ENCODE measurements at places on chromosomes 1 and 21. TPM values are rescaled to one million over a fixed set of nuclear protein-coding genes. Genes with fewer than 3 reads are reported as not detected.

The SPRR4 gene
- total RNA-seq, result not detected

The GPR52 gene
- total RNA-seq, result 1.0 TPM

The BEND5 gene
- total RNA-seq, result not detected

The TNFSF4 gene
- total RNA-seq, result 3.1 TPM

DNA sequence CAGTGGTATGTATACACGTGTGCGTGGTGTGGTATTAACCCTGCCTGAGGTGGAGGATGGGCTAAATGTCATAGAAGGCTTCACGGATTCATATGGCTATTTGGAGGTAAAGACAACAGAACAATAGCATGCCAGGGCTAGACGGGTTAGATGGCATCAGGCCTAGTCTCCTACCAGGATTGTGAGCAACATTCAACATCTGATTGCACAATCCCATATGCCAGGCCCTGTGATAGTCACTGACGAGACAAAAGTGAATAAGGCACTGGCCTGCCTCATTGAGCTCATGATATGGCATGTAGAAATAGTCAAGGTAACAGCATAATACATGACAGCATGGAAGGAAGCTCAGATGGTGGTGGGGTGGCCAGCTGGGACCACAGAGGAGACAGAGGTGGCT lies 167.1 kb upstream of the BEND5 start:
- DNase-seq, result no peak

DNA sequence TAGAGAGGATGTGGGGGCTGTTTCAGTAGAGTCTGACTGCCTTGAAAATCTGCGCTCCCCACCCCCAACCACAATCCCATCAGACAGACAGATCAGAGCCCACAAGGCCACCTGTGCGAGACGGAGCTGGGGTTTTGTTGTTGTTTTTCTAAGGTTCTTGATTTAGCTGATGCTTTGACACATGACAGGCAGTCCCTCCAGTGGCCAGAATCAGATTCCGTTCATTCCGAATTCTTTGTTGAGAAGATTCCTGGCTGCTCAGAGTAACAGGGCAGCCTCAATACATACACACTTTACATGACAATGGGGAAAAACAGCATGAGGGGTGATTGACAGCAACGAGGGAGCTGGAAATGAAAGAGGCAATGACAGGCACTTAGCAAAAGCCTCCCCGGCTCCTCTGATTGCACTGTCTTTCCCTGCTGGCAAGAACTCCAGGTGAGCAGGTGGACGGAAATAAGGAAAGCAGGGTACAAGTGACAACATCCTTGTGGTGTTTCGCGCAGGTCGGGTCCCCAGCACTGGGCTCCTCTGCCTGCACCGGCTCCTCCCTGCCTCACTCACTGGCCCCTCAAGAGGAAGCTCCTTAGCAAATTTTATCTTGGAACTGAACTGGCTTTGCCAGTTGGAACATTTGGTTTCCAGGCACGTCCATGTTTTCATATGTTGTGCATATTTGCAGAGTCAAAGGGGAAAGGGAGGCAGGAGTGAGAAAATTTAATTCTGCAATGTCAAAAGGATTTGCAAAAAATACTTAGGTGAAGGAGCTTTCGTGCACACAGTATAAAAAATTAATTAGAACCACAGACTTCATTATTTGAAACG lies 148.7 kb downstream of the PGBD5 start:
- no peak for DNase-seq

DNA sequence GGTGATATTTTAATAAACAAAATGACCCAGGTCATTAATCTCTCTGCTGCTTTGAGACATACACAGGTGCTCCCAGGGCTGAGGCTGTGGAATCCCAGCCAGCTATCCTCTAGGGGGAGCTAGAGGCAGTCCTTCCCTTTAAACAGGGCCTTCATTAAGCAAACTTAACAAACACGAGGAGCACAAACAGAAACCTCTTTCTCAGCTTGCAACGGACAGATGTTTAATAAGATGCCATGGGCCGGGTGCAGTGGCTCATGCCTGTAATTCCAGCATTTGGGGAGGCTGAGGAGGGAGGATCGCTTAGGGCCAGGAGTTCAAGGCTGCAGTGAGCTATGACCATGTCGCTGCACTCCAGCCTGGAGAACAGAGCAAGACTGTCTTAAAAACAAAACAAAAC lies 106.7 kb downstream of the HIVEP3 start:
- peak; percentile 46 for DNase-seq

GRCh38 chr1:234239515-234239914 lies 133.7 kb upstream of the COA6 start:
- DNase-seq, result no peak

DNA sequence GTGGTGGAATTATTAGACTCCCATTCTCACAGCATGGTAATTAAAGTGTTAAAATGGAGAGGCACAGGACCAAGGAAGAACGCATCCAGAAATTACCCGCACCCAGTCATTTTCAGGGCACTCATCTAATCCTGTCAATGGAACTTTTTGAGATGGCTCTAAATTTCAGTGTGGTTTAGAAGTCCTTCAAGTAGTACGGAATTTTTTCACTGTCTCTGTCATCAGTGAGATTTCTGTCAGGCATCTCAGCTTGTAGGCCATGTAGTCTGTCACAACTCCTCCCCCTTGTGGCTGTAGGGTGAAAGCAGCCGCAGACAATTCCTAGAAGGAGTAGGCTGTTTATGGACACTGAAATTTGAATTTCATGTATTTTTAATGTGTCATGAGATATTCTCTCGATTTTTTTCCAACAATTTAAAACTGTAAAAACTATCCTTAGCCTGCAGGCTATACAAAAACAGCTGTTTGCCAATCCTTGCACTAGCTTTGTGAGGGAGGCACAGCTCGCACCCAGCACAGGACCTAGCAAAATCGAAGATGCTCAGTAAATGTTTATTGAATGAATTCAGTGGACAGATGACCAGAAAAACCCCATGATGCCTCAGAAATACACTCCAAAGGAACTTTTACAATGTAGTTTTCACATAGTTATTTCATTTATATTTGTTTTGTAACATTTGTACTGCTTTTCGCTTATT lies 6.6 kb upstream of the NUP133 start:
- peak; percentile 80 for DNase-seq

GRCh38 chr21:40227096-40227495 lies 359.9 kb downstream of the PCP4 start:
- DNase-seq, result no peak

DNA sequence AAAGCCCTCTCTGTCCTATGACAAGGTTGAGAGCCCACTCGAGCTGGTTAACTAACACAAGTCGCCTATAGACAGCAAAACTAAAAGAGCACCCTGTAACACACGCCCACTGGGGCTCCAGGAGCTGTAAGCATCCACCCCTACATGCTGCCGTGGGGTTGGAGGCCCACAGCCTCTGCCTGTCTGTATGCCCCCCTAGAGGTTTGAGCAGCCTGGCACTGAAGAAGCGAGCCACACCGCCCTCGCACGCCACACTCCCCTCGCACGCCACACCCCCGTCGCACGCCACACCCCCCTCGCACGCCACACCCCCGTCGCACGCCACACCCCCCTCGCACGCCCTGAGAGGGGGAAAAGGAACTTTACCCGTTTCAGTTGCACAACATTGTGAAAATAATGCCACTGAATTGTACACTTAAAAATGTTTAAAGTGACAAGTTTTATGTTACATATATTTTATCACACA lies 13.2 kb upstream of the HMGCL start:
- DNase-seq, result peak; percentile 24

DNA sequence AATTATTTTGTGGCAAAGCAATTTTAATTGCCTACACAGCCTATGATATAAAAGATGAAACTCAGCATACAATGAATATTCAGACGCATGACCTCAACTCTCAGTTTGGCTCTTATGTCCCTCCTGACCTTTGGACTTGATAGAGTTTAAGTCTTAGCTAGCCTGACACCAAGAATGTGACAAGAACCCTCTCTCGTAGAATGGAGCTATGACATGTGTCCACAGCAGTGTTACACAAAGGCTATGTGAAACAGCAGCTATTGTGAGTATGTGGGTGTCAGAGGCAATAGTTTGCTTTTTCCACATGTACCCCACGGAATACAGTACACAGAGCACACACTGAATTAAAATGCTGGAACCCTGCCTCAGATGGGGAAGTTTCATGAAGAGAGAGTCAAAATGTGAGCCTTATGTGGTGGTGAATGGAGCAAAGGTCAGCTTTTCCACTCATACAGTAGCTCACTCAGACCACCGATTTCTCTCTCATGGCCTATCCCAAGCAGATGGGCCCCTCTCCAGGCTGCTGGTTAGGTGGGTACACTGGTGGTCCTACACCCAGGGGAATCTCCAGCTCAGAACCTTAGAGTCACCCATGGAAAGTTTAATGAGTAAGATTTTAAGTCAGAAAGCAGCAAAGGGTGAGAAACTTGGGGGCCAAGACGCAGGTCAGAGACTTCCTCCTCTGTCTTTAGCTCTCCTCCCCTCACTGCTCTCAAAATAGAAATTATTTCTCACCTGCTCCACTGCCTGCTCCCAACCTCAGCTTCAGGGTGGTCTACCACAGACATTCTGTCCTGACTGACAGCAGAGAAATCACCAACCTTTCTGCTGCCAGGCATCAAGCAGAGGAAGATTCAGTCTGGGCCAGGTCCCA lies 10.1 kb upstream of the XCL2 start:
- DNase-seq, result no peak

DNA sequence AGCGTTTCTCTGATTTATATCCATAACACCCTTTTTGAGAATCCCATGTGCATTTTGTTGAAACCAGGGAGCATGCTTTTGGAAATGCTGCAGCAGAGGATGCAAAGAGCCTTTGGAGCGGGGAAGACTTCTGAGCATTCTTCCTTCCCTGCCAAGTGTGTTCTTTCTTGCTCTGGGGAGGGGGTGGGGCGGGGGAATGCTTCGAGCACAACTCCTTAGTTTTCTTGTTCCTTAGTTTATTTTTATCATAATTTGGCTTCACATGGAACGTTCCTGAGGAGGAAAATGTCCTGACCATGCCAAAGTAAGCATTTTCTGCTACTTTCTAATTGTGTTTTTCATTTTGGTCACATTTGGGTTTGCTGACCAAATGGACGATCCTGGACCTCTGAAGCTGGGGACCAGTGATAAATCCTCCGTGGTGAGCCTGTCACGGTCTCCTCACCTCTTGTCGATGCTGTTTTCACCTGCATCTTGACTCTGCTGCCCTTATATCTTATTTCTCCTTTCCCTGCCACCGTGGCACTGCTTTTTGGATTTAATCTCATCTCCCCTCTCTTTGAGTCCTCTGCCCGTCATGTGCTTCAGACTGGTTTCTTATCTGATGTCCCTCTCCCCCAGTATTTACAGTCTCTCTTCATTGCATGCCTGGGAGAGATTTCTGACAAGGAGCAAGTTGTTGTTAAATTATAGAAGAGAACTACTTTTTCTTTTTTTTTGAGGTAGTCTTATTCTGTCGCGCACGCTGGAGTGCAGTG lies 2.4 kb downstream of the CTPS1 start:
- no peak for DNase-seq

The PLEKHN1 gene
- total RNA-seq, result 0.43 TPM

DNA sequence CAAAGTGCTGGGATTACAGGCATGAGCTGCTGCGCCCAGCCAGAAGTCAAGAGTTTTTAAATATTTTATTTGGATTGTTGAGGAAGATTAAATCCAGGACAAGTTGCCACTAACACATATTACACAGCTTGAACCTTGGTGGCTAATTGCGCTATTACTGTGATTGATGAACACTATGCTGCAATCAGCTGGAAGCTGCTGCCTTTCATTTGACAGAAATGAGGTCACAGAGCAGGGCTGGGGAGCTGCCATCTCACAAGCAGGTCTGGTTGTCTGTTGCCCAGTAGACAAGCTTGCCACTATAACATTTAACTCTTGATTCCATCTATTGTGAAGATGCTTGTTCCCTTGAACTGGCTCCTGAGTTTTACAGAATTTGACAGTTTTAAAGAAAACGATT lies 37.4 kb upstream of the NRDC start:
- no peak for DNase-seq

The THEM5 gene
- total RNA-seq, result not detected

The AVPR1B gene
- not detected for total RNA-seq

- DNase-seq, result no peak
Observed at GRCh38 chr21:46662367-46662654, 26.8 kb downstream of the PRMT2 start.

The TXNDC12 gene
- 89.1 TPM for total RNA-seq

DNA sequence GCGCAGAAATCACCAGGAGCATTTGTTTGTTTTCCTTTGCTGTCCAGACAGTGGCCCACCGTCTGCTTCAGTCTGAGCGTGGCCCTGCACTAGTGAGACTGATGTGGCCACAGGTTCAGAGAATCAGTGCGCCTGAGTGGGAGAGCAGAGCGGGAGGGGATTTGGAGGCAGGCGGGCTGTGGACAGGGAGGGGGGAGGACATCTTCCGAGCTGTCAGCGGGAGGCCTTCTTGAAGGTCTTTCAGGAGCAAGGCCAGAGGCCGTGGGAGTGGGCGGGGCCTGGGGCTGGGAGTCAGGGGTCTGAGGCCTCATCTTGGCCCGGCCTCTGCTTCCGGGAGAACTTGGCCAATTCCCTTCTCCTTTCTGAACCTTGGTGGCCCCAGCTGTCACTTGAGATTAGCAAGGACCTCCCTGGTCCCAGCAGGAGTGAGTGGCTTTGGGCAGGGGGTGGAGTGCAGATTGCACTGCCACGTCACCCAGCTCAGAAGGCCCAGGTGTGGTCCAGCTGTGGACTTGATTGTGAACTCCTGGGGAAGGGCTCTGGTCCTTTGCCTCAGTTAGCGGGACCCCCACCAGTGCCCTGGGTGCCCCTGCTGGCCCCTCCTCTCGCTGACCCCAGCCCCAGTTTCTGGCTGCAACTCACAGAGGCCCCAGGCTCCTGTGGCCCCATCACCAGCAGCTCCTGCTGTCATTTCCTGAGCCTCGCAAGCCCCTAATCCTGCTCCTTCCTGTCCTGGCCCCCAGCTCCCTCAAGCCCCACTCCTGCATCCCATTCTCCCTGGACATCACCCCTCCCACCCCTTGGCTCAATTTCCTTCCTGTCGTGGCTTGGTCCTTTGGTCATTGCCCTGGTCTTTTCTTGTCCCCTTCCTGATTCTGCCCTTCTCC lies 8.4 kb downstream of the TNFRSF1B start:
- DNase-seq, result no peak

DNA sequence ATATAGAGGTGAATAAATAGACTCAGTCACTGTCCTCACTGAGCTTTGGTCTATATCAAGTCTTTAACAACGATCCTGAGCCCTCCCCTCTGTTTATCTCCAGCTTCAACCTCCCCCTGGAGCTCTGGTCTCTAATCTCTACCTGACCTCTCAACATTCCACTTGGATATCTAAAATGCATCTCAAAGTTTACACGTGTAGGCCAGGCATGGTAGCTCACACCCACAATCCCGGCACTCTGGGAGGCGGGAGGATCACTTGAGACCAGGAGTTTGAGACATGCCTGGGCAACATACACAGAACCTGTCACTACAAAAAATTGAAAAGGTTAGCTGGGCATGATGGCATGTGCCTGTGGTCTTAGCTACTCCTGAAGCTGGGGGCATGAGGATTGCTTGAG lies 53.4 kb downstream of the GADD45A start:
- DNase-seq, result no peak

The EPS8L3 gene
- total RNA-seq, result 0.15 TPM

DNA sequence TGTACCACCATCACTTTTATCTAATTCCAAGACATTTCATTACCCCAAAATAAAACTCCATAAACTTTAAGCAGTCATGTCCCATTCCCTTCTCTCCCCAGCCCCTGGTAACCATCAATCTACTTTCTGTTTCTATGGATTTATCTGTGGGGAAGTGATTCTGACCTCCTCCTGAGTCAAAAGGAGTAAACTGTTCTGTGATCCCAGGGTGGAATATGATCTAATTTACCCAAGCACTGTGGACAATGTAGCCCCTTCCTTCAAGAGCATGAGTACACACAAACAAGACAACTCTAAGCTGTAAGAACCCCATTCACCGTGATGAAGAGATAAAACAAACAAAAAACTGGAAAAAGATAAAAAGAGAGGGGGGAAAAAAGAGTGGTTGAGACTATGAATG lies 77.9 kb downstream of the PLPP3 start:
- no peak for DNase-seq
